D721Med (cell line): ENCODE measurements at places on chromosomes 1 and 21.

DNA sequence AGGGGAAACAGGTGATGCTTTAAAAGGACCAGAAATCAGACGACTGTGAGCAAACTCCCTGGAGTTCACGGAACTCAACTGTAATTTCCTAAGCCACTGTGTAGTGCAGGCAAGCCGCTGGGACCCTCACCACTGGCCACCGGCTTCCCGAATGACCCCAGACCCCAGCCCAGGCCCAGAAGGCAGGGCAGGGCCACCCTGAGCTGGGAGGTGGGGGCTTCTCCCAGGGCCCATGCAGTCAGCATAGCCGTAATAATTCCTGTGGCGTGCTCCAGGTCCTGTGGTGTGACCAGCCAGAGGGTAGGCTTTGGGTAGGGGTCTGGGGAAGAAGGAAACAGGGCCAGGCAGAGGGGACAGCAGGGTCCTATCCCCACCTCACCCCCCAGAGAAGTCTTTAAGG is 3.5 kb upstream of the ARF1 start:
- no peak for DNase-seq

GRCh38 chr1:107473065-107473464 is 332.2 kb downstream of the NTNG1 start:
- no peak for DNase-seq

DNA sequence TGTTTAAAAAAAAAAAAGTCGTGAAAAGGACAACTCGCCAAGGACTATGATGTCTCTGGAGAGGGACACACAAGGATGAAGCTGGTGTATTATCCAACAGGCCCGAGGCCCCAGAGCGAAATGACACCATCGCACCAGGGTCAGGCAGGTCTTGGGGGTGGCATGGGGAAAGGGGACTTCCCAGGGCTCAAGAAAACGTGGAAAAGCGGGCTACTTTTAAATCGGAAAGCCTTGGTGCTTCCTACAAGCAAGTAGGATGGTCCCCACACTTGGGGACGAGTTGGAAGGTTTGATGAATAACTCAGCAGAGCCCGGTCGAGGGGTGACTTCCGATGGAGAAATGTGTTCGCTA is 505 bp upstream of the GNPAT start:
- DNase-seq: no peak

DNA sequence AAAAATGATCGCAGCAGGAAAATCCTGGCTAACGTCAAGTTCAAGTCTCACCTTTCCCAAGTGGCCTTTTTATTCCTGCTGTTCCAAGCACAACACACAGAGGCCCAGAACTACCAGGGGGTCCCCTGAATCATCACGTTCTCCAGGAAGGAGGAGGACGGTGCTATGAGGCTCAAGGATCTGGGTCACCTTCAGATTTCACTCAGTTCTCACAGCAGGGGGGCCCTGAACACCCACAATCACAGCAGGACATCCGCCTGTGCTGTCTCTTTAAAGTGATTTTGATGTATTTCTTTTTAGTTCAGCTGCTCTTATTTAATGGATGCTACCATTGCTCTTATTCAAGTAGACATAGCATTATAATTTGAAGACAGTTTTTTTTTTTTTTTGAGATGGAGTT is 173.4 kb downstream of the HUNK start:
- no peak for DNase-seq

- DNase-seq: no peak
Measured at GRCh38 chr1:208997726-208998312, 585.7 kb upstream of the CAMK1G start.

- DNase-seq: no peak
Measured at GRCh38 chr1:115323366-115324004, 14.6 kb downstream of the NGF start.

GRCh38 chr1:190792873-190793272 is 315.2 kb upstream of the BRINP3 start:
- no peak for DNase-seq

- no peak for DNase-seq
Measured at GRCh38 chr1:85818371-85818770, 110.1 kb upstream of the ZNHIT6 start.

GRCh38 chr1:186819126-186819525 is 9.6 kb upstream of the PLA2G4A start:
- no peak for DNase-seq

- DNase-seq: no peak
Measured at GRCh38 chr21:45129189-45129923, 55.0 kb downstream of the ADARB1 start.

GRCh38 chr1:1788136-1788535 is 9.9 kb upstream of the NADK start:
- no peak for DNase-seq

GRCh38 chr1:200027264-200027823 is at the start of gene NR5A2:
Gene NR5A2 (plus strand): TSS chr1:200027710. CDS start chr1:200027848, 138 bp downstream.
- no peak for DNase-seq

GRCh38 chr1:201505503-201505890 is 1.4 kb downstream of the CSRP1 start:
- no peak for DNase-seq

DNA sequence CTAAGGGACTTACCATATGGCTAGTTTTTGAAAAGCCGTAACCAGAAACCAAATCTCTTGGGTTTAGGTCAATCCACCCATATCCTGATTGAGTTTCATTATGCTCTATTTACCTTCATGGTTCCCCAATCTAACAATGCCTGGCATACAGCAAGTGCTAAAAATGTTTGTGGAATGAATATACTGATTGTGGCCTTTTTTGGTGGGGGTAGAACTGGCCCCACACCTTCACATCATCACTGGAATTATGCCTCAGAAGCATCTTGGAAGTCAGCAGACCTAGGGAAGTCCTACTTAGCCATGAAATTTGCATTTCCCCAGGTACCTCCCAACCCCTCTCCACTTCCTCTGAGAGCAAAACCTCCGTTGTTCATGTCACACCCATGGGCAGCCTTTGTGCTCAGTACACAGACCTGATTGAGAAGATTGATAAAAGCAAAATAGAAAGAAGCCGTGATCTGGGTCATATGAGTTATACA is 17.8 kb upstream of the SLAMF1 start:
- no peak for DNase-seq

DNA sequence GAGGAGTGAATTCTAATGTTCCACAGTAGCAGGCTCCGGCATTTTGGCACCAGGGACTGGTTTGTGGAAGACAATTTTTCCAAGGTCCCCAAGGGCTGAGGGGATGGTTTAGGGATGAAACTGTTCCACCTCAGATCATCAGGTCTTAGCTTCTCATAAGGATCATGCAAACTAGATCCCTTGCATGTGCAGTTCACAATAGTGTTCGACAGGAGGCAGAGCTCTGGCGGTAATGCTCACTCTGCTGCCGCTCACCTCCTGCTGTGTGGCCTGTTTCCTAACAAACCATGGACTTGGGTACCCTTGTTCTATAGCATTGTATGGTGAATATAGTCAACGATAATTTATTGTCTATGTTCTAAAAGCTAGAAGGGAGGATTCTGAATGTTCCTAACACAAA is 16.6 kb downstream of the CRNN start:
- no peak for DNase-seq

- DNase-seq: no peak
Measured at GRCh38 chr1:16183179-16183578, 27.3 kb upstream of the EPHA2 start.

- no peak for DNase-seq
Measured at GRCh38 chr1:63116016-63116415, 206.4 kb upstream of the FOXD3 start.

DNA sequence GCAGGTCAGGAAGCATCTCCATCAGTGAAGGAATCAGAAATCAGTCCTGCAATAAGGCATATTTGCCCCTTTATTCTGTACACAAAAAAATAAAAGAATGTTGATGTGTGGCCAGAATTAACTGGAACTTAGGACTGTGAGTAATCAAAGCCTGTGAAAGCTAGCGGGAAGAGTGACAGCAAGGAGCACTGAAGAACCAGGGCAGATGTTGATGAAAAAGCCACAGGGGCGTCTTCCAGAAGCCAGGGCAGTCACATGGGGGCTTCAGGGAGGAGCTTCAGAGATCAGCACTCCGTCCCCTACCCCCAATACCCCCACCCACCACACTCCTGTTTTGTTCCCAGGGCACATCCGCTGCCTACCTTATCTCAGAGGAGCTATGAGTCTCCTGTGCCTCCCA is 502.8 kb downstream of the AJAP1 start:
- DNase-seq: no peak

GRCh38 chr1:158527190-158527815 is 26.9 kb downstream of the OR6Y1 start:
- DNase-seq: no peak

DNA sequence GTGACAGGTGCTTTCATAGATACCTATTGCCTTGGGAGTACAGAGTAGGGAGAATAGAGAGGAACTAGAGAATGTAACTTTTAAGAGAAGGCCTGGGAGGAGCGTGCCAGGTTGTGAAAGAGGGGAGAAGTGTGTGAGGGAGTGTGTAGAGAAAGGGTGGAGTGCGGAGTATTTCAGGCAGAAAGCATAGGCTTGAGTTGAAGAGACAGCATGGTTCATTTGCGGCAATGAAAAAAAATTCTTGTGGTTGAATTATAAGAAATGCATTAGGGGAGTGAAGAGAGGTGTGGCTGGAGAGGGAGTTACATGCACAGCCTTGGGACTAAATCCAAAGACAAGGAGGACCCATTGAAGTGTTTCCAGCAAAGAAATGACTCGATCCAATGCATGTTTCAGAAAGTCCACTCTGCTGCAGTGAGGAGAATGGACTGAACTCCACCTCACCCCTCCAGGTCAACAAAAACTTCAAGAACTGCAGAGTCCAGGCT is 81.7 kb upstream of the ADAM30 start:
- no peak for DNase-seq

DNA sequence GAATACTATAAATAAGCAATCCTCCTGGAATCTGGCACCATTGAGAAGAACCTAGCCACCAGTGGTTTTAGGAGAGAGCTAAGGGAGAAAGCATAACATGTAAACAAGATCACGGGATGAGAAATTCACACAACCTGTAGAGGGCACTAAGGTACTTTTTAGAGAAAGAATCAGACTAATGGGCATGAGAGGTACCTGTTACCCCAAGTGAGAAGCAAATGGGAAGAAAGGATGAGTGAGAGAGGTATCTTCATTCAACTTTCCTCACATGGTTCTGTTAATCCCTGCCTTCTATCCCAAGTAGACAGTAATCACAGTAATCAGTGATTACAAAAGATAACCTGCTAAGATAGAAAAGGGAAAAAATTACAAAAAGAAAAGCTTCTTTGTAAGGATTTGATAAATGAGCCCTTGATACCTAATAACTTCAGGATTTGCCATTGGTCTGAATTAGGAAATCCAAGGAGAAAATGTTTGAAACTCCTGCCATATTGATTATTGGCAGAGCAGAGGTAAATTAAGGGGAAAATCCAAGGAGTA is 251.1 kb upstream of the ADGRL2 start:
- DNase-seq: no peak

- no peak for DNase-seq
Measured at GRCh38 chr1:223828162-223828848, 17.4 kb downstream of the TP53BP2 start.

DNA sequence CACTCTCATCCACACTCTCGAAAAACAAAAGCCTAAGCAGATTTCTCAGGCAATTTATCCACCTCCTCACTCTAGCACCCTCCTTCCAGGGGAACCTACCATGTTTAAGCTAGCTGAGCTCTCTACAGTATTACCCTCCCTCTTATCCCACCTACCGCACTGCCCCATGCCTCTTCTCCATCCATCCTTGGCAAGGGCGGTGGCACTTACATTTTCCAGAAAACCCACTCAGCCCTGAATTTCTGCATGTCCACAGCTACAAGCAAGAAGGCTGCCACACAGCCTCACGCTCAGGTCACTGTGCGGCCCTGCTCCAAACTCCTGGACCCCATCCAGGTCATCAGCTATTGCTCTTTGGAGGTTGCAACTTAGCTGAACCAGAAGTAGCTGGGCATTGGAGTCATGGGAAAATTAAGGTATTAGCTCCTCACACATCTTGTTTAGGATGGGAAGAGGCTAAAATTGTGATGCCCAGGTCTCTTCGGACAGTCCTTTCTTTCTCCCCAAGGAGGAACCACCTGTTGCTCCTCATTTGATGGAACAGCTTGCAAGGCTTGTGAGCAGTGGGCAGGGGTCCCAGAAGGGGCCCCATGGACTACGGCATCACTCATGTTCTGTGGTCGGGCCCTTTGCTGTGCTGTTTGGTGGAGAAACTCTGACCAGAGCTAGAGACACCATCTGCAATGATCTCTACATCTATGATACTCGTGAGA is 1.1 kb downstream of the KLHDC9 start:
- DNase-seq: no peak

DNA sequence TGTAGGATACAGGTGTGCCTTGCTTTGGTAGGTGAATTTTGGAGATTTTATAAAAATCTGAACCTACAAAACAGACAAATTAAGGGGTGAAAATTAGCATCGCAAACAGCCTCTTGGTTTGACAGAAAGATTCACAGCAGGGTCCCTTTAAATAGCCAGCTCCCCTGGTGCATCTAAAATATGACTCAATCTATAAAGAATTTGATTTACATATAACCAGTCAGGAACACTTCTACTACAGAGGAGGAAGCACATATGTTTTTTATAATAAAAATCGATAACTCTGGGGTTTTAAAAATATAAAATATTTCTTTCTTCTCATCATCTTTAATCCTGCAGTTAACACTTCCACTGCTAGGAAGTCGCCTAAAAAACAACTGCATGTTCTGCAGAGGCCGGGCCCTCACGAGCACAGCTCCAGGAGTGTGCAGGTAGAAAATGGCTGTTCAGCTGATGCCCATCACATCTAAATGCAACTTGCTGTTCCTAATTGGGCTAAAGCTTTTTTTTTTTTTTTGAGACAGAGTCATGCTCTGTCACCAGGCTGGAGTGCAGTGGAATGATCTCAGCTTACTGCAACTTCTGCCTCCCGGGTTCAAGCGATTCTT is 203.4 kb downstream of the HS2ST1 start:
- DNase-seq: no peak

GRCh38 chr1:209576392-209577197 is 6.9 kb upstream of the CAMK1G start:
- DNase-seq: peak; percentile 54

DNA sequence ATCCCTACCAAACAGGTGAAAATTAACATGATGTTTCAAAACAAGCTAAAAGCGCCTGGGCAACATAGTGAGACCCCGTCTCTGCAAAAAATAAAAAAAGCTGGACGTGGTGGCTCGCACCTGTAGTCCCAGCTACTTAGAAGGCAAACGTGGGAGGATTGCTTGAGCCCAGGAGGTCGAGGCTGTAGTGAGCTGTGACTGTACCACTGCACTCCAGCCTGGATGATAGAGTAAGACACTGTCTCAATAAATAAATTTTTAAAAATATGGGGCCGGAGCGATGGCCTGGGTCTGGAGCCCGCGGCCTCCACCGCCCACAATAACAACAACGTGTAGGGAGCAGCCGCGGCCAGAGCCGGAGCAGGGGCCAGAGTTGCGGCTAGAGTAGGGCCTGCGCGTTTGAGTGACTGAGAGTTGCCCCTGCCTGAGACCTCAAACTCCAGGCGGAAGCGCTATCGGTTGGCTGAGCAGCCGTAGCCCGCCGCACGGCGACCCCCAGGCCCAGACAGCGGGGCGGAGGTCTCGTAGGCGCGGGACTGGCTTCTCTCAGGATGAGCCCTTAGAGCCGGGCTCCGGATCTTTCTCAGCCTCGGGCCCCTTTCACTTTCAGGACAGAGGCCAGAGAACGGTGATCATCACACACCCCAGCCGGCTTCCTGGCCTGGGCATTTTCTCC is 41.4 kb downstream of the ZMYM1 start:
- no peak for DNase-seq
